ENCODE measurements at places on chromosomes 1 and 21.

DNA sequence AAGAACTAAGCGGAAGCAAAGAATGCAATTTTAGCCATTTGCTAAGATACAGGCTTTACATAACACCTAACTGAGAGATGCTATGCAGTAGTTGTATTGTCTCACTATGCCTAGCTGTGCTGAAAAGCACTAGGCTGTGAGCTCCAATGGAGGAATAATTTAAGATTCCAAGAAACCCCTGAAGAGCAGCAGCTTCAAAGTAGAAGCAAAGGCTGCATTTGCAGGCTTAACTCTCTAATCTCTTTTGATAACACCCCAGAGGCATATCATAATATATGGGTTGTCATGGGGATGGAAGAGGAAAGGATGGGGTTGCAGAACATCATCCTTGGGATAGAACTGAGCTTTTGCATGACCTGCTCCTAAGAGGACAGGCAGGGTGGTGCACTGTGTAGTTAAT, 102.0 kb downstream of the ERG start:
- DNase-seq, result no peak

DNA sequence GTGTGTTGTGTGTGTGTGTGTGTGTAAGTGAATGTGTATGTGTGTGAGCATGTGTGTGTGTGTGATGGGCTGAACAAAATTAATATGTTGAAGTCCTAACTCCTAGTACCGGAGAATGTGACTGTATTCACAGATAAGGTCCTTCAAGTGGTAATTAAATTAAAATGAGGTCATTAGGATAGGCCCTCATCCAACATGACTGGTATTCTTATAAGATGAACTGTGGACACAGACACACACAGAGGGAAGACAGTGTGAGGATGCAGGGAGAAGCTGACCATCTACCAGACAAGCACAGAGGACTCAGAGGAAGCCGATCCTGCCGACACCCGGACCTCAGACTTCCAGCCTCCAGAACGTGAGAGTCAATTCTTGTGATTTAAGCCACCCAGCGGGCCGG, 91.2 kb upstream of the PGBD5 start:
- no peak for DNase-seq

GRCh38 chr1:243558576-243558975, 291.5 kb downstream of the AKT3 start:
- no peak for DNase-seq

DNA sequence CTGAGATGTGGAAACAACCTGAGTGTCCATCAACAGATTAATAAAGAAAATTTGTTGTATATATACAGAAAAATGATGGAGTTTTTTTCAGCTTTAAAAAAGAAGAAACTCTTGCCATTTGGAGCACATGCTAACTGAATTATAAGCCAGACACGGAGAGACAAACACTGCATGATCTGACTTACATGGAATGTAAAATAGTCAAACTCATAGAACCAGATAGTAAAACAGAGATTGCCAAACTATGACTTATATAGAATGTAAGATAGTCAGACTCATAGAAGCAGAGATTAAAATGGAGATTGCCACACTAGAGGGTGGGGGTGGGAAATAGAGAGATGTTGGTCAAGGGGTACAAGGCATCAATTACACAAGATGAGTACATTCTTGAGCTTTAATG, 1786.6 kb downstream of the PLA2G4A start:
- no peak for DNase-seq

GRCh38 chr1:80509965-80510522, 1290.7 kb upstream of the ADGRL2 start:
- DNase-seq, result no peak

DNA sequence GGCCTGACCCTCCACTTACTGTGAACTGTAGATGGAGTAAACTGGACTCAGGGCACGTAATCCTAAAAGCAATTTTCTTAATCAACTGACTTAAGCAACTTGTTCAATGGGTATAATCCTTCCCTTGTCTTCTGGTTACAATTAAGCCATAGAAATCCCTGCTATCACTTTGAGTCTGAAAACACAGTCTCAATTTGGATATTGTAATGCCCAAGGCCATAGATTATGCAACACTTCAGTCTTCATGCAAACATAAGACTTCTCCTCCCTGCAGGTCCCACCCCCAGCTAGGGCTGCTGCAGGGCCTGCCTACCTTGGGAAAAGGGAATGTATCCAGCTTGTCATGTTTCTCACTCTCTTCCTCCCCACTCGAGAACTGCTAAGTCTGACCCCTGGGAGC, 6.2 kb upstream of the SLC5A9 start:
- no peak for DNase-seq

GRCh38 chr1:203954293-203954692, 92.9 kb downstream of the SNRPE start:
- DNase-seq, result no peak

- DNase-seq, result no peak
These were observed 33.9 kb downstream of the LAMB3 start for GRCh38 chr1:209618291-209618690.

DNA sequence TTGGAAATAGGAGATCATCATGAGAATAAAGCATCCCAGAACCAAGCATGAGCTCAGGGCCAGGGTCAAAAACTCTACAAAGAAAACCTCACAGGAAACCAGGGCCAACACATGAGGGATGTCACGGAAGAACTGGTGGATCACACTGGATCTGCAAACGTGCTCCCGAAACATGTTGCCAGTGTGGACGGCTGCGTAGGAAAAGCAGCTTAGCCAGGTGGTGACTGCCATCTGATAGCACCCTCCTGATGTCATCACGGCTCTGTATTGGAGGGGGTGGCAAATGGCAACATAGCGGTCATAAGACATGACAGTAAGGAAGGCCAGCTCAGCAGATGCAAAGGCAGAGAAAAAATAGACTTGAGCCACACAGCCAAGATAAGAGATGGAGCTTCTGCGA, 20.9 kb downstream of the OR14I1 start:
- no peak for DNase-seq

DNA sequence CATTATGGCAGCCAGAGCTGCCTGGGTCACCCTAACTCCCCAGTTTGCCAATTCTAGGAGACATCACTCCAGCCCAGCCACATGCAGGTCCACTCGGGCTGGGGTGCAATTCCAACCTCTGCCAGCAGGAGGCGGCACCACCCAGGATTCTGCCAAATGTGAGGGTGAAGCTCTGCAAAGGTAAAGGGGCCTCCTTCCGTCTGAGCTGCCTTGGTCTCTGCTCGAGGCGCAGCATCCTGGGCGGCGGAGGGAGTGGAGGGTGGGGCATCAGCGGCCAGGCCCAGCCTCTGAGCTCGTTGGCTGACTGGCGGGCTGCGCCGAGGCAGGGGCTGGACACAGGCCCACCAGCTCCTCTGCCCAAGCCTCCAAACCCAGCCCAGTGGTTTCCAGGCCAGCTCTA, 63.8 kb downstream of the ARHGEF16 start:
- no peak for DNase-seq

- DNase-seq, result no peak
These were observed 119.2 kb downstream of the RWDD3 start for GRCh38 chr1:95353194-95353593.

- no peak for DNase-seq
These were observed 483.3 kb downstream of the TTLL7 start for GRCh38 chr1:83515578-83516154.

GRCh38 chr1:79749607-79750006, 743.1 kb upstream of the ADGRL4 start:
- DNase-seq, result no peak

DNA sequence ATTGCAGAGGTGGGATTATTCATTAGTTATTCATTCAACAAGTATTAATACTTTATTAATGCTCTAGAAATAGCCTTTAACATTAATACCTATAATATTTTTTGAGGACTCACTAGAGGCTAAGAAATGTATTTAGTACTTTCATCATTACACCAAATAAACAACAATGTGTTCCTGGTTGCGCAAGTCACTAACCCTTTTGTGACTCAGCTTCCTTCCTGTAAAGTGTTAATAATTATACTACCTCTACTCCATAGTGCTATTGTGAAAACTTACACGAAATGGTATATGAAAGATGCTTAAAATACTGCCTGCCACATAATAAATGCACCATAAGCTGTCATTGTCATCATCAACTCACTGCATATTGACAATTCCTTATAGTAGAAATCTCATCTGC, 431.0 kb downstream of the DPYD start:
- no peak for DNase-seq

GRCh38 chr1:56084246-56084645, 495.1 kb downstream of the PLPP3 start:
- DNase-seq, result no peak

DNA sequence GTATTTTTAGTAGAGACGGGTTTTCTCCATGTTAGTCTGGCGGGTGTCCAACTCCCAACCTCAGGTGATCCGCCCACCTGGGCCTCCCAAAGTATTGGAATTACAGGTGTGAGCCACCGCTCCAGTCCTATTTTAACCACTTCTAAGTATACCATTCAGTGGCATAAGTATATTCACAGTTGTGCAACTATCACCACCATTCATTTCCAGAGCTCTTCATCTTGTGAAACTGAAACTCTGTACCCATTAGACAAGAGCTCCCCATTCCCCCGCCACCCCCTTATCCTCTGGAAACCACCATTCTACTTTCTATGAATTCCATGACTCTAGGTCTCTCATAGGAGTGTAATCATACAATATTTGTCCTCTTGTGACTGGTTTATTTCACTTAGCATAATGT, 40.2 kb upstream of the CAMTA1 start:
- no peak for DNase-seq

DNA sequence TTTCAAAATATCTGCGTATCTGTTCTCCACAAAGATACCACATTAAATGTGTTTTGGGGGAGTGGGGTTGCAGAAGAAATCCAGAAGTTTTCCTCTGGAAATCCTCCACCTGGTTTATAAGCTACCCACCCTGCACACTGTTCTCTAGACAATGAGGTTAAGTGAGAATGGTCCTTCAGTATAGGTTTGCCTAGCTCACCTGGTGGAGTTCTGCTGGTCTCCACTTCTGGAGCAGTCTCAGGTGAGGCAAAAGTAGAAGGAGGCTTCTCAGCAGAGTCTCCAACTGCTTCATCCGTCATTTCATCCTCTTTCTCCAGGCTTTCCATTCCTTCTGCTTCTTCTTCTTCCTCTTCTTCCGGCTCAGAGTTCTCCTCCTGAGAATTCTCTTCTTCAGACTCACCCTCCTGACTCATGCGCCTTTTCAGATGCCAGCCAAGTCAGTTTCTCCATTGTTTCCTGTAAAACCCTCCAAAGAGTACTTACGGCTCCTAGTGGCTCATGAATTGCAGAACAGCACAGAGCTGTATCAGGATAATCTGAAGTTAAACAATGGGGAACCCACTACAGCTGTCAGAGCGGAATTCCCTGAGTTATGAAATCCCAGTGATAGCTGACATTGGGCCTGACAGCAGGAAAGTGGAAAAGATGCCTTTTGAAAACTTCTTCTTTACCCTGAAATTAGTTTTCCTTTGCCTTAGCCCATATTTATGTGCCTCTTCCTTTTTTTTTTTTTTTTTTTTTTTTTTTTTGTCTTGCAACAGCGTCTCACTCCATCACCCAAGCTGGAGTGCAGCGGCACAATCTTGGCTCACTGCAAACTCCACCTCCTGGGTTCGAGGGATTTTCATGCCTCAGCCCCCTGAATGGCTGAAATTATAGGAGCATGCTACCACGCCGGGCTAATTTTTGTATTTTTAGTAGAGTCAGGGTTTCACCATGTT, 38.5 kb downstream of the MSTO1 start:
- DNase-seq, result no peak

DNA sequence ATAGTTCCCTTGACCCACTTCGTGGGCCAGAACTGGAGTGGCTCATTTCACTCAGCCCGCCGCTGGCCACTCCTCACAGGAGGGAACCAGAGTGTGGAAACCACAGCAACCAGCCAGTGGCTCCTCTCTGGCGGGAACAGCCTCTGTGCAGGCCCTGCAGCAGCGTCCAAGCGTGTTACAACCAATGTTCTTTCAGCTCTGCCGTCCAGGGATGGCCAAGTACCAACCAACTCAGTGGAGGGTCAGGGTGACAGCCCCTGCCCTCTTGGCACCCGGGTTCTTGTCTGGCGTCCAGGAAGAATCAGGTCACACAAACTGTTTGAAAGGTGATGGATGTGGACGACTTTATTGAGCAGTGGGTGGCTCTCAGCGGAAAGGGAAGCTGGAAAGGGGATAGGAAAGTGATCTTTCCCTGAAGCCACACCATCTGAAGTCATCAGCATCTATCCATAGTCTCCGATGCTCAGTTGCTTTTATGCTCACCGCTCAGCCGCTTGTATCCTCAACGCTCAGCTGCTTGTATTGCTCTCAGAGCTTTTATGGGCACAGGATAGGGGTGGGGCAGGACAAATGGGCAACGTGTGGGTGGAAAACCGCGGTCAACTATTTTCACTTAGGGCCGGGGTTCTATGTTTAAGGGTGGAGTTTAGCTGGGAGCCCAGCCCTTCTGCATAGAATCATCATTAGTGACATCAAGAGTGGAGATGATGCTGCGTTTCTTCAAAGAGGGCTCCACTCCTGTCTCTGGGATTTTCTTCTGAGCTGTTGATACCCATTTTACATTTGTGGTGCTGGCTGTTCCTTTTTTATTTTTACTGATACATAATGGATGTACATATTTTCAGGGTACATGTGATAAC, 250.2 kb downstream of the RRAGC start:
- no peak for DNase-seq

DNA sequence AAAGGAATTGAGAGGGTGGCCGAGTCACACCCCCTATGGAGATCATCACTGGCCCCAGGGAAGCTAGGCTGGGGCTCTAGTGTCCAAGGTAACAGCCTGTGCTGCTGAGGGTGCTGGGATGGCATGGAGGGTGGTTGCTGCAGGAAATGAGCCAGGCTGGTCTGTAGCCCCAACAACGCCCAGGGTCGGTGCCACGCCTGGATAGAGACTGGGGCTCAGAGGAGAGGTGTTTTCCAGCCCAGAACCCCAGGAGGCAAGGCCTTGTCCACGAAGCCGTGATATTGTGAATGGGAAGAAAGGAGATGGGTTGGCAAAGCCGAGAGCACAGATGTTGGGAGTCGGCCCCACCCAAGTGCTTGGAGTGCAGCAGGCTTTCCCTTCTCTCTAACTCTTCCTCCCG, 68.9 kb upstream of the ACTRT2 start:
- no peak for DNase-seq

DNA sequence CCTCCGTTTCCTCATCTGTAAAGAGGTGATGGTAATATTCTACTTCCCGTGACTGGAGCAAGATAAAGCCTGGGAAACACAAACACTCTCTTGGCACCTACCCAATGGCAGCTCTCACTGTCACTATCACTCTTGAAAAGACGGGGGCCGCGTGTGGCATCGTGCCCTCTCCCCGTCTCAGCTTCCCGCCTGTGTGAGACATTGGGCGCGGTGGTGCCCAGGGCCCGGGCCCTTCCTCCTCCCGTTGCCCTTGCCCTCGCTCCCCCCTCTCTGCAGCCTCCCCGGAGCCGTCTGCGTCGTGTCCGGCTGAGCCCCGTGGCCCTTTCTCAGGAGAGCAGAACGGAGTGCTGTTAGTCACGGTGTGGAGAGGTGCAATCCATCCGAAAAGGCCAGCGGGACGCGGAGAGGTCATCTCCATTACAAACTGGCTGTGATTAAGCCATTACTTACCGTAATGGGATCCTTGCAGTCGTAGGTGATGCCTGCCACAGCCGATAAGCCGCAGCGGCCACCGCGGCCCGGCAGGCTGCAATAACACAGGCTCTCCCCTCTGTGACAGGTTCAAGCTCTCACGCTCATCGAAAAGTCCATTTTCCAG, 156.4 kb upstream of the ZC3H12A start:
- DNase-seq, result no peak

GRCh38 chr1:15775706-15776105, 17.1 kb downstream of the FBLIM1 start:
- no peak for DNase-seq
